ENCODE measurements at places on chromosomes 3 and 15.

DNA sequence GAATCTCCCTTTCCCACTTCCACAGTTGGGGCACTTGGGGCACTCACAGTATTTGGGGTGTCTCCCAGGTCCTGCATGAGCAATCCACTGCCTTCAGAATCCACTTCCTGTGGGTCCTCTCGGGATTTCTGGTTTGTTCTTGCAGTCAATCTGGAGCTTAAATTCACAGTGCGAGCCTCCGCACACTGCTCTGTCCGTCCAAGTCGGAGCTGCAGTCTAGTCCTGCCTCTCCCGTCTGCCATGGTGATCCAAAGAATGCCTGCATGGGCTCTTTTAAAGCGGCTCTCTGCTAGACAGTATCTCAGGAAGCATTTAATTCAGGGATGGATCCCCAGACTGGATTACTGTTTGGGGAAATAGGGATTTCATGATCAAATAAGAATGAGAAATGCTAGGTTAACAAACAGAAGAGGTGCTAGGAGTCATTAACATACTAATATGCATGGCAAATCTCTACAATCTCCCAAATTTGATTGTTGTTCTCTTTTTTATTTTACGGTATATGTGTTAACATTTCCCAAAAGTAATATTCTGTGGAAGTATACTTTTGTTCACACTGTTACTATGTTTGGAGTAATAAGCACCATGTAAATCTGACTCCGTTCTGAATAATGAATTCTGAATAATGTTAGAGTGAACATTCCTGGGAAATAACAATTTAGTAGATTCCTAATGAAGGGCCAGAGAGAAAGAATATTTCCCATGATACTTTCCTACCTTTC is 142.5 kb downstream of the HCN4 start:
- DNase-seq: no peak

DNA sequence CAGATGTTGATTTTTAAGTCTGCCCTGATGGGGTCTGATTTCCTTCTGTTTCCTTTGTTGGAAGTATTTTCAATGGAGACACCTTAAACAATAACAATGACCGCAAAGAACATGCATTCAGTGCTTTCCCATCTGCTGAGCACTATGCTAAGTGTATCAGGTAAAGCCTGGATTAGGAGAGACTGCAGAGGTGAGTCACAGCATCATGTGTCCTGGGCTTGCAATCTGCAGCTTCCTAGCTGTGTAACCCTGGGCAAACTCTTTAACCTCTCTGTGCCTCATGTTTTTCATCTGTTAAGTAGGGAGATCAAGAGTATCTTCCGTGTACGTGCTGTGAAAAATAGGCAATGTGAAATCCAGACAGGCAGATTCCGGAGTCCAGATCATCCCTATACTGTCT is 13.3 kb upstream of the CHRNB4 start:
- DNase-seq: no peak

DNA sequence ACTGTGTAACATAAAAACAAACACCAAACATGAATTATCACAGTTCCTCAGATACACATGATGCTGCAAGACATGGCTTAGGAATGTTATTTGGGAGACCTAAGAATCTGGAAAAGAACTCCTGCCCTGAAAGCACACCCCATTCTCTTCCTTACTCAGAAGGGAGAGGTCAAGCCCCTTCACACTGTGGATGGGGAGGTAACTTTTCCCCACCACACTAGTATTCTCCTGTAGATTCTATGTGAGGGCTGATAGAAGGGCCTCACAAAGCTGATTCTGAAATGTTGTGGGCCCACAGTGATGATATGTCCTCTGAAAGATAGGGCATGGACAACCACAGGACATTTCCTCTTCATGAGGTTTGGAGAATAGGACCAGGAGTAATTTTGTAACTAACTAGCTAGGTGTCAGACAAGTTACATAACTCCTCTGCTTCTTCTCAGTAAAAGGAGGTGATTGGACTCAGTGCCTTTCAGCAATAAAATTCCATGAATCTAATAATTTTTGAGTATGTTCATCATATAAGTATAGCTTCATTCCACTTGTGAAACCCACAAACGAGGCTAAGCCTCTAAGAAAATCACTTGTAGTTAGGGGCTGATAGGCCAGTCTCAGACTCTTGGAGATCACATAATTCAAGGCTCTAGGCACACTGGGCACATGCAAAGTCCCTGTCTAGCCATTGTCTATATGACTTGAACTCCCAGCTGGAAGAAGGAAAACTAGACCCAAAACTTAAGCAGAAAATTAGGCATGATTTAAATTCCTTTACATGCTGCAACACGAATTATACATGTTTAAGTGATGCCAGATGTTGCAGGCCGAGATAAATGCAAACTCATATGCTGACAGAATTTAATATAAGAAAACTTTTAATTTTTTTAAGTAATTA is 7.5 kb downstream of the PTX3 start:
- no peak for DNase-seq

GRCh38 chr15:81400640-81401236 is 26.7 kb upstream of the TMC3 start:
- DNase-seq: no peak

GRCh38 chr3:11186771-11187191 is 32.5 kb downstream of the HRH1 start:
- no peak for DNase-seq
